ENCODE measurements at places on chromosomes 2 and 18.
A peak's percentile ranks its signal among the peaks of the same experiment; 100 is the strongest.

DNA sequence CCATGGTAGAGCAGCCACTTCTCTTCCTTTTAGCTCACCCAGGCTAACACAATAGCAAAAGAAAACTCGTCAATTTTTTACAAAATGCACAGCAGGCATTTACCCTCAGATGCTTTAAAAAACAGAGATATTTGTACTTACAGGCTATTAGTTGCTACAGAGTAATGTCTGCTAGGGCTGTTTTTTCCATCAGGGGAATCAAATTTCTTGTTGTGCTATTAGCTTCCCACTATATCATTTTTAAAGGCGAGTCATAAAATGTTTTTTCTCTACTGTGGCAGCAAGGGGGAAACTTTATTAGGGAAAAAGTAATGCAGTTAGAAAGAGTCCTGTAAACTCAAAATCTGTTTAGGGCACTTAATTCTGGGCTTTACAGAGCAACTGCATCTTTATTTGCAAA lies 277.9 kb upstream of the THSD7B start:
- DNase-seq: no peak

DNA sequence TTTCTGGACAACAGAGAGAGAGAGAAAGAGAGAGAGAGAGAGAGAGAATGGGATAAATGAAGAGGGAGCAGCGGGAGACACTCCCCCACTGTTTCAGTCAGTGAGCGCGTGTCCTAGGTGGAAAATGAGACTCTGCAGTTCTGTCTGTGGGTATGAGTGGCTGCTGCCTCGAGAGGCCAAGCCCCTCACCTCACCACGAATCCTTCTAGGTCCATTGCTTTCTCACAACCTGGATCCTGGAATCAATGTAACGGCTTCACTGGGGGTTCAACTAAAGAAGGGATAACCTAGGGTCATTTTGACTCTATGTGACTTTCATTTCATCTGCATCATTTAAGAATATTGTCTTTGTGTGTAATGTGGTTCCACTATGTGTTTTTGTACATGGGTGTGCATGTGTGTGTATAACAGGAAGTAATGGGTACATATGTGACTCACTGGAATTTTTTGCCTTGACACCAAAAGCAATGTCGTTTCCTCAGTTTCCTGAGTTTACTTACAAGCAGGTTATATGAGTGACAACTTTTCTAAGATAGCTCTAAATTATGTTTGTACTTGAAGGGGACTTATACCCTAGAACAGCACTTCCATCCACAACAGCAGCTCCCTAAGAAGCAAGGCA lies 221.4 kb upstream of the TRIB2 start:
- DNase-seq: no peak

GRCh38 chr18:62294073-62294472 lies 31.0 kb upstream of the TNFRSF11A start:
- no peak for DNase-seq

- no peak for DNase-seq
Measured at GRCh38 chr2:5035057-5035488, 657.1 kb upstream of the SOX11 start.

- DNase-seq: no peak
Measured at GRCh38 chr2:222481941-222482340, 57.6 kb downstream of the SGPP2 start.

- no peak for DNase-seq
Measured at GRCh38 chr2:240918258-240919091, 12.3 kb downstream of the CROCC2 start.

- DNase-seq: no peak
Measured at GRCh38 chr2:218162814-218163213, 3.9 kb downstream of the CXCR1 start.

- DNase-seq: peak; percentile 40
Measured at GRCh38 chr2:72112401-72112800, 35.3 kb downstream of the CYP26B1 start.

- no peak for DNase-seq
Measured at GRCh38 chr18:35410561-35410960, 33.4 kb upstream of the ZNF396 start.

Measured in GM04504 (cell line).